T-helper 2 cell treated with Interferon-gamma antibody and Interleukin-4, amounts not matched to agents 5 μg/mL and 100 μg/mL, for 36 hours (primary cell): ENCODE measurements at places on chromosomes 2 and 18.

DNA sequence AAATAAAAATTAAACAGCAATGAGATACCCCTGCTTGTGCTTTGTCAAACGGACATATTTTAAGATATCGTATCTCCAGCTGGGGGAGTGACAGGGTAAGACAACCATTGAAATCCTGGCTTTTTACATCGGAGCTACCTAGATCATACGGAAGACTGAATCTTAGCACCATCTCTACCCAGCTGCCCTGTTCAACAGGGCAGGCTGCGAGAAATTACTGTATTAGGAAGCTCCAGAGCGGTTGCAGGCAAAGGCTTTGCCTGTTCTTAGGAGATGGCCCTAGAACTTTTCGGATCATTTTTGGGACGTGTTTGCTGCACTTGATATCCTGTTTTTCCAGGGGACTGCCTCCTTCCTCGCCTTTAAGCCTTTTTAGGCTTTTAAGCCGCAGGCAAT lies 2.0 kb upstream of the PRKCE start:
- no peak for DNase-seq

DNA sequence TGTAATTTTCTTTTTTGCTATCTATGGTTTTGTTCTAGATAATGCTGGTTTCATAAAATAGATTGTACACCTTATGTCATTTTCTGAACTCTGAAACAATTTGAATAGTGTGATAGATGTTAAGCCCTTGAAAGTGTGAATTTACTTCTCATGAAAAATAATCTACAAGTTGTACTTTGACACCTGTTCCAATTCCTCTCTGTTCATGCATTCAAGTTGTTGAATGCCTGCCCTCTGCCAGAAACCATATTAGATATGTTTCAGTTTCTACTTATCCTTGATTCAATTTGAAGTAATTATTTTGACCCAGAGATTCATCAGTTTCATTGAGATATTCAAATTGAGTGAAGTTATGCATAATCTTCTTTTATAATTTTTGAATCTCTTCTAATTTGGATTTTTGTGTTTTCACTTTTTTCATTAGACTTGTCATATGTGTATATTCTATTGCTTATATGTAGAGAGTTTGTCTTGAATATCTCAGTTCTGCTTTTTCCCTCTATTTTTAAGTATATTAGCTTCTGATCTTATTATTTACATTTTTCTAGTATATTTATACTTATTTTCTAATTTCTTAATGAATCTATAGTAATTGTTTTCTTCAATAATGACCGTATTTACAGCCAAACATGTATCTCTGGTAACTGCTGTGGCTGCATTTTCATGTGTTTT lies 143.3 kb upstream of the TACR1 start:
- no peak for DNase-seq

GRCh38 chr2:205714058-205714776 lies 31.9 kb downstream of the NRP2 start:
- DNase-seq, result peak; percentile 44

GRCh38 chr2:191656391-191656790 lies 21.5 kb upstream of the NABP1 start:
- DNase-seq, result no peak

DNA sequence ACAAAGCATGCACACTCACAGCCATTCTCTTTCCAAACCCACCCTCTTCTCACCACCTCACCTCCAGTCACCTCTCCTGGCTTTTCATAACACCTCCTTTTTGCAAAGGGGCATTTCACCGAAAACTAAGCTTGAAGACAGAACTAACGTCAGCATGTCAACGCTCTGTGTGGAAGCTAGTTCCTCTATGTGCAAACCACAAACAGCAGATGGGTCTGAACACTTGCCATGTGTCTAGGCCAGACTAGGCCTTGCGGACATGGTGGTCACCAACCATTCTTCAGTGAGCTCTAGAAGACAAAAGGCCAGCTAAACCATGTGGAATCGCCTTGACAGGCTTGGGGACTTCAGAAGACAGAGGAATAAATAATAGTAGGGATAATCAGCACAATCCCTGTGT lies 148.5 kb downstream of the TXNL1 start:
- no peak for DNase-seq

- DNase-seq, result no peak
These were observed 10.1 kb downstream of the RMP24 start for GRCh38 chr18:35982409-35983114.

DNA sequence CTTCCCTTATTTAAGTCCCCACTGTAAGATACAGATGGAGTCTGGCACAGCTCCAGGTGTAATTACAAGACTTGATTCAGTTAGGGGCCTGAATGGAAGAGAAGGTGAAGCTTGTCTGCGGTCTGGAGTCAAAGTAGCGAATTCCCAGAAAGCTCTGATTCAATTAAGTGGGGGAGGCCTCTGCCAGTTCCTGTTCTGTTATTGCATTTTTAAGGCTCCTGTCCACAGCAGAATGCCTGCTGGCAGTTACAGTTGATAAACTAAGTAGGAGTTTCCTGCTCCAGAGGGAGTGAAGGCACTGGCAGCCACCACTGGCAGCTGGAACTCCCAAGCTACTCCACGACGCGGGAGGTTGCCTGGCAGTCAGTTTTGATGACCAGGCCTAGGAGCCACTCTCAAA lies 181.1 kb downstream of the SOCS6 start:
- DNase-seq, result no peak

- DNase-seq, result no peak
These were observed 929.2 kb upstream of the SOX11 start for GRCh38 chr2:4762951-4763376.

DNA sequence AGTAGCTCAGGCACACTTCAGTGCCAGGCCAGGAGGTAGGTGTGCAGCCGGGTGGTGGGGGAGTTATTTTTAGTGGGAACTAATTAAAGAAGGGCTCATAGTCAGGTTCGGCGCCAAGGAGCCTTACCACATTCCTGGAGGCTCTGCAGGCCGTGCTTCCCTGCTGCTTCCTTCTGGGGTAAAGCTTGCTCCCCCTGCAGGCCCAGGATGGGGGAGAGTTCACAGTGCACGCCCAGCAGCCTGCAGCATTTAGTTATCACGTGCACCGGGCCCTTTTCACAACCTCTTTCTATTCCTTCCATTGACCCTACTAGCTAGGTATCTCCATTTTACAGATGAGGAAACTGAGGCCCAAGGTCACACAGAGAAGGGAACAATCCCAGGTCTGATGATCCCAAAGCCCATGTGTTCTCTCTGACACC lies 2.5 kb downstream of the KCNF1 start:
- no peak for DNase-seq

- DNase-seq, result no peak
These were observed 11.5 kb downstream of the MSGN1 start for GRCh38 chr2:17827785-17828184.

DNA sequence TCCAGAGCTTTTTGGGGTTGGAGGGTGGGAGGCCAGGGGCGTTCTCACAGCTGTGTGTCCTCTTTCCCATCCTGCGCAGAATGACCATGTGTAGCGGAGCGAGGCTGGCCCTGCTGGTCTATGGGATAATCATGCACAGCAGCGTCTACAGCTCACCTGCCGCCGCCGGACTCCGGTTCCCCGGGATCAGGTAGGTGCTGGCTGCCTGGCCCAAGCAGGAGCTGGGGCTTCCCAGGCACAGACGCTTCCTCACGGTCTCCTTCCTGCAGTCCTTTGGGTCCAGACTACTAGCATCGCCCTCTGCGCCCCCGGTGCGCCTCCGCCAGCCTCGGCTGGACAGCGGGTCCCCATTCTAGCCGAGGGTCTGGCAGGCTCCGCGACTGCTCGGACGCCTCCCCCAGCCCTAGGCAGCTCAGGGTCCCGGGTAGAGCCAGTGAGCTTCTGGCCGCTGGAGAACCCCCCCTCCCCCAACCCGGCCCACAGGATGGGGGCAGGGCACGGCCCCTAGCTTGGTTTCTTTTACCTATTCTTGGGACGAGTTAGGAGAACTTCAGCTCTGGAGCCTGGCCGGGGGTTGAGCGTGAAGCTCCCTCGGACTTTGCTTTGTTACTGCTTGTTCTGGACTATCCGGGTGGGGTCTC lies 756 bp downstream of the ADCYAP1 start:
- DNase-seq, result no peak

DNA sequence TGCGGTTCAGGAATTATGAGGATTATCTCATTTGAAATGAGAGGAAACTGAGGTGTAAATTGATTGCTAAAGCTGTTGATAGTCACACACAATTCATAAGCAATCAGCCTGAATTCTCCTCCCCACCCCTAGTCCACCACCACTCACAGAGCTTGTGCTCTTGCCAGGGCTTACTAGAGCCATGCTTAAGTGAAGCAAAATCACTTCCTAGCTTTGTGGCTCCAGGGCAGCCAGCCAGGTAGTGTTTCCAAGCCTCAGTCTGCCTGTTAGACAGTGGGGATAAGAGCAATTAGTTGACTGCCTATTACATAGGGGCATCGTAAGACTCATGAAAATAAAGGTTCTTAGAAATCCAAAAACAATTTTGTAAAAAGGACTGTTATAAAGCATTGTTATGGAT lies 87.2 kb downstream of the PKP4 start:
- DNase-seq, result no peak

DNA sequence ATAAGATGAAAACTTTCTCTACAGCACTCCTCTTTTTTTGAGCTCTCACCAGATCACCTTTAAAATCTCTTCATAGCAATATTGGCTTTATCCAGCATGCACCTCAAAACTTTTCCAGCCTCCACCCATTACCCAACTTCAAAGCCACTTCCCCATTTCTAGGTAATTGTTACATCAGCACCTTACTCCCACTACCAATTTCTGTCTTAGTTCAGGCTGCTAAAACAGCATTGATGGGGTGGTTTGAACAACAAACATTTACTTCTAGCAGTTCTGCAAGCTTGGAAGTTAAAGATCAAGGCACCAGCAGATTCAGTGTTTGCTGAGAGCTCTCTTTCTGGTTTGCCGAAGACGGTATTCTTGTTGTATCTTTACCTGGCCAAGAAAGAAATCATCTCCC lies 114.0 kb upstream of the SLC39A10 start:
- peak; percentile 37 for DNase-seq

GRCh38 chr18:22559414-22560274 lies 141.9 kb upstream of the CTAGE1 start:
- no peak for DNase-seq

- DNase-seq, result no peak
These were observed 15.9 kb upstream of the CD28 start for GRCh38 chr2:203690441-203691047.

GRCh38 chr2:14533131-14533757 lies 99.3 kb upstream of the LRATD1 start:
- DNase-seq, result no peak

DNA sequence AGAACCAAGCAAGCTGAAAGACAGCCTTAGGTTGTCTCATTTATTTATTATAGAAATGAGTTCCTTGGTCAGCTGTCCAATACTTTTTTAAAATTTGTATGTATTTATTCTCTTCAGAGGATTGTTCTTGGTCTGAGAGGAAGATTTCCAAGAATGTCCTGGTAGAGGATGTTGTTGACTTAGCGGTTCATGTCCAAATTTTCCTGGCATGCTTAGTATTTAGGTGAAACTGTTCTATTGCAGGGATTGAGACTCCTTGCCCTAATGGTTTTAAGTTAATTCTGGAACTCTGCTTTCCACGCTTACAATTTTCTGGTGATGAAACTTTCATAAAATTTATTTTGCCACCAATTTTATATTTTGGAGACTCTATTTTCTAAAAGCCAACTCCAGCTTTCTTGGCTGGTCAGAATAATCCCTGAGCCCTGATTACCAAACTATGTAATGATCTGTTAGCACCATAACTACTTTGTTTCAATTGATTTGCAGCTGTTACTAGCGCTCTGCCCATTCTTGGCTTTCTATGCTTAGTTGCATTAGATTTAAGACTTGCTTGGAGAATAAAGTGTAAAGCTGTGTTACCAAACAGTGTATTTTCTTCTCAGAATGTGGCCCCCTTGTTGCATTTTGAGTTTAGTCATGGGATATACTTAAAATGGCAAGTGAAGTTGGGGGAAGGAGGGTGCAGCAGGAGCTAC lies 1868.8 kb upstream of the CELF4 start:
- DNase-seq, result no peak

DNA sequence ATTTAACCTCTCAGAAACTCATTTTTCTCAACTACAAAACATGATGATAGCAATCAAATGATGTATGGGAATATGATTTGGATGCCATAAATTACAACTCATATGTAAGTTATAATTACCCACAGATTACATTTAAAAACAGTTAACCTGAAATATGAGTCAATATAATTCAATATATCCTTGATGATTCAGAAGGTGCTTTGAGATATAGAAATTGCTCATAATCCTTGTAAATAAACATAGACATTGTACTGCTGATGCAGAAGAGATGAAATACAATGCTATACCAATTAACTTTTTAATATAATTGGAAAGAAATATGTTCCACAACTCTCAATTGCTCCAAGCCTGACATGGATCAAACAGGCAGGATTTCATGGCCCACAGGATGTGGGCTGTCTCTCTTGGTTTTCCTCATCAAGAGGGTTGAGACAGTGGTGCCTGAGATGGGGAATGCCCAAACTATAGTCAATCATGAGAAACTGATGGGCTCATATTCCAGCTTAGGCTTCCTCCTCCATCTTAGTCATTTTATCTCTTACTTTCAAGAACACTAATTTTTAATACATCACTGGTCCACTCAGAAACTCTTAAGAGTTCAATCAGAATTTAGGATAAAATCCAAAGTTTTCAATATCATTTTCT lies 49.4 kb downstream of the NCKAP5 start:
- no peak for DNase-seq

- DNase-seq, result no peak
These were observed 67.8 kb downstream of the TTC32 start for GRCh38 chr2:19833978-19834377.

DNA sequence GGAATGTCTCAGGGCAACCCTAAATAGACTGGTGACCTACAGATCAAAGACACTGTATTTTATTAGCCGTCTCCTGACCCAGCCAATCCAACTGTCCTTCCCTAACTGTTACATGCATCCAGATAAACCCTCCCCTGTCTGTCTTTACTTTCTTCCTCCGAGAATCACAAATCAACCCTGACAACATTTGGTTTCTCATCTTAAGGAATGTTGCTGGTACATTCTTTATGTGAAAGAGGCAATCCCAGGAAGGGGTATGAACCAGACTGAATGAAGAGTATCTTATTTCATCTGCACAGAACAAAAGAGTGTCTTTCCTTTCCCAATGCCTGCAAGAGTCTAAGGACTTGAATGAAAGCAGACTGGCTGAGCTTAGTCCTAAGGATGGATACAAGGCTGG lies 113.9 kb upstream of the LTBP1 start:
- no peak for DNase-seq

- no peak for DNase-seq
These were observed 19.7 kb downstream of the ZBTB14 start for GRCh38 chr18:5275872-5276271.

GRCh38 chr2:197464175-197464574 lies 10.8 kb downstream of the COQ10B start:
- DNase-seq, result no peak

GRCh38 chr2:237652181-237652580 lies 24.8 kb downstream of the LRRFIP1 start:
- no peak for DNase-seq

DNA sequence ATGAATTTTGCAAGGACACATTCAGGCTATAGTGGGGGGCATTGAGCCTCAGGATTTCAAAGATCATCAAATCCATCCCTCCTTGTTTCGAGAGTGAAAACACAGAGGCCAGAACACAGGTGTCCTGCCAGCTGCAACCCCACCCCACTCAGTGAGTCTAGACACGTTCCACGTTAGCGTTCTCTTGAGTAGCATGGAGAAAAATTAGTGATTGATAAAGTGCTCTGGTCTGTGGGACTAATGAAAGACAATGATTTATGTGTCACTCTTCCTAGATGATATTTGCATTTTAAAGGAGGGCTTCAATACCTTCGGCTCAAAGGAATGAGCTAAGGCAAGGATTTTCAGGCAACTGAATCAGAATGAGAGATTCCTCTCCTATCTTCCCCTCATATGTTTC lies 43.8 kb downstream of the SLC4A3 start:
- DNase-seq, result no peak

- DNase-seq, result no peak
These were observed 72.6 kb downstream of the STK39 start for GRCh38 chr2:168174756-168175155.
